ENCODE measurements at places on chromosomes 1 and 21.

DNA sequence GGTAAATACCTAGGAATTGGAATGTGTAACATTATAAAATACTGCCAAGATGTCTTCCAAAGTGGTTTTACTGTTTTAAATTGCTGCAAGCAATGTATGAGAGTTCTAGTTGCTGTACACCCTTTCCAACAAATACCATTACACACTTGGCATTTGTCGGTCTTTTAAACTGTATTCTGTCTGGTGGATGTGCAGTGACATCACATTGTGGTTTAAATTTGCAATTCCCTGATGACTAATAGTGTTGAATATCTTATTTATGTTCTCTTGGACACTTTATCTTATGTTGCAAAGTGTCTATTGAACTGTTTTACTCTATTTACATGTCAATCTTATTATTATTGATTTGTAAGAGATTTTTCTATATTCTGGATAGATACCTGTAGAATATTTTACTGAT lies 561.2 kb upstream of the B3GALT2 start:
- no peak for DNase-seq

- DNase-seq, result no peak
These were observed 37.5 kb upstream of the HHAT start for GRCh38 chr1:210291081-210291764.

DNA sequence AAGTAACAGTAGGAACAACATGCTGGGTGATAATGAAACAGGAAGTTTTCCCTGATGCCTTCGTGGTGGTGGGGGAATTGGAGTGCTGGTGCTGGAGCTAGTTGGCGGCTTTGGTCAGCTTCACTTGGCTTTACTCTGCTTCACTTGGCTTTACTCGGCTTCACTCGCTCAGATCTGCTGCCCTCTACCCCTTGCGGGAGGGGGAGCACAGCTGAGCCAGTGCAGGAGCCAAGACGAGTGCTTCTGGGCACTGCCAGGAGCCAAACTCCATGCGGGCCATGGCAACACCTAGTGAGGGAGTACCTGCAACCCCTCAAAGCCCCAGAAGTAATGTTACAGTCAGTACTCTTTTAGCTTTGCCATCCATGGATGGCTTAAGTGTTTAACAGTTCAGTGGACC lies 10.6 kb upstream of the PRKACB start:
- peak; percentile 15 for DNase-seq

DNA sequence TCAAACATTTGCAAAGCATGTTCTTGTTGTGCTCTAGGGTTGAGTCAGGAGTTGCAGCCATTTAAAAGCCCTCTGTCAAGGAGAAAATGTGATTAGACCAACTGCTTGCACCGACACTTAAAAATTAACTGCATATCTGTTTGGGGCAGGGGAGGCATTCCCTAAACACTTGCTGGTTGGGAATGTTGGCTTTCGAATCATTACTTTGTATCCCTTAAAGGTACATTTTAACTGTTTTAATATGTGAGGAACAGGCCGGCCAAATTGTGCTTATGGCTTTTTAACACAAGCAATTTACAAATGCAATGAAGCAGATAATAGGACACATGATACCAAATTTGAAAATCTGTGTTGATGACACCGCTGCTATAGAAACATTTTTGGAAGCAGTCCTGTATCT lies 159.1 kb downstream of the LHX8 start:
- no peak for DNase-seq

- DNase-seq, result no peak
These were observed 3.1 kb upstream of the TXNIP start for GRCh38 chr1:145999321-146000024.

DNA sequence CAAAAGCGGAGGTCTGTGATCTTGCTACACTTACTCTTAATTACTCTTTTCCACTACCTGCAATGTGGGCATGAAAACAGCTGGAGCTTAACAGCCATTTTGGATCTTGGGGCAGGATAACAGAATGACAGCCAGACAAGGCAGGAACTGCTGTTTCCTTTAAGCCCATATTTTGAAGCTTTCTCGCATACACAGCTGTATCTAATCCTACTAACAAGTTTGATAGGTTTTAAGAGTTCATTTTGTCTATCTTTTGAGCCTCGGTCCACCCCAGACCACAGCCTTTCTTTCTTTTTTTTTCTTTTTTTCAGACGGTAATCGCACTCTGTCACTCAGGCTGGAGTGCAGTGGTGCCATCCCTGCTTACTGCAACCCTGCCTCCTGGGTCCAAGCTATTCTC lies 42.4 kb upstream of the CRB1 start:
- no peak for DNase-seq

- no peak for DNase-seq
These were observed 29.2 kb upstream of the SLC44A5 start for GRCh38 chr1:75640137-75640536.

DNA sequence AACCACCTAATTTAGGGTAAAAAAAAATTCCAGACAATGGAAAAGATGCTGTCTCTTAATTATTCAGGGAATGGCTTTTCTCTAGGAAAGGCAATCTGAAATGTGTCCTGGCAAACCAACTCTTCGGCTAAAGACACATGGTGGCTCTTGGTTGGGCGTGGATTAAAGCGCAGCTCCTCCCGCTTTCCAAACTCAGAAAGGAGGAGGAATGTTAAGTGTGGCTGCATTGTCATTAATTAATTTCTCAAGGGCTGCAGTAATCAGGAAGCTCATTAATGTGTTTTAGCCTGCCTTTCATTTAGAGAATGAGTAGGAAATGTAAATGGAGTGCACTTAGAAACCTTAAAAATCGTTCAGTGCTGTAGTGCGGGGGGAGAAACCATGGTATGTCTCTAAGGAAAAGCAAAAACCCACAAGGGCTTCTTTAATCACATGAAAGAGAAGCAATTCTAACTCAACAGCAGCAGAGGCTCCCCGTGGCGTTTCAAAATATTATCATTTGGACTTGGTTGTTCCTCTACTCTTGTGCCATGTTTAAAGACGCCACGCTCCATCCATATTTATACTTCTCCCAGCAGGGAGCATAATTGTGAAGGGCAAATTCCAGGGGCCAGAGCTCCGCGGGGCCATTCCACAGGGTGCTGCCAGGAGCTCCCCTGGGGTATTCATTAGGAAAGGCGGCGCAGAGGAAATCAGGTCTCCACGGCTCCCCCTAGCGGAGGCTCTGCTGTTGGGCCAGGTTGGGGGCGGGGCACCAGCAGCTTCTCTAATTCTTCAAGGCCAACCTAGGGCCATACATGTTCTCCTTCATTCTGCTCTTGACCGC lies 91.9 kb upstream of the SSX2IP start:
- peak; percentile 95 for DNase-seq

- no peak for DNase-seq
These were observed 48.5 kb downstream of the RWDD3 start for GRCh38 chr1:95282518-95282895.

GRCh38 chr1:248906009-248906752 lies at the start of gene PGBD2:
TSS of gene PGBD2 (plus strand) at chr1:248906235. CDS start at chr1:248913863, 7,628 bp downstream.
- peak; percentile 97 for DNase-seq
